ENCODE measurements at places on chromosomes 16 and 17. TPM values are rescaled to one million over a fixed set of nuclear protein-coding genes. Genes with fewer than 3 reads are reported as not detected.

The PYY gene
- total RNA-seq, result 0.08 TPM

The TEKT1 gene
- total RNA-seq, result 0.07 TPM

The KCNAB3 gene
- 2.9 TPM for total RNA-seq

The KRT33B gene
- total RNA-seq, result not detected

The TRIM72 gene
- total RNA-seq, result 0.01 TPM

The MGAT5B gene
- total RNA-seq, result 20.3 TPM

The STH gene
- total RNA-seq, result not detected

The DPEP3 gene
- total RNA-seq, result not detected

The KCNJ18 gene
- total RNA-seq, result 0.07 TPM

The CASKIN2 gene
- total RNA-seq, result 12.0 TPM

The TBC1D3I gene
- 0.21 TPM for total RNA-seq

The ACACA gene
- 45.8 TPM for total RNA-seq

The TMEM238L gene
- not detected for total RNA-seq

The TLCD1 gene
- total RNA-seq, result 28.7 TPM

The MSL1 gene
- 64.8 TPM for total RNA-seq

The CDH8 gene
- total RNA-seq, result 0.32 TPM

The HOXB8 gene
- 6.0 TPM for total RNA-seq

The NTN3 gene
- not detected for total RNA-seq

The RSL1D1 gene
- total RNA-seq, result 213 TPM
